ENCODE measurements at places on chromosomes 7 and 10.

GRCh38 chr7:143497008-143497795 is 19.5 kb downstream of the TAS2R41 start:
- no peak for DNase-seq

DNA sequence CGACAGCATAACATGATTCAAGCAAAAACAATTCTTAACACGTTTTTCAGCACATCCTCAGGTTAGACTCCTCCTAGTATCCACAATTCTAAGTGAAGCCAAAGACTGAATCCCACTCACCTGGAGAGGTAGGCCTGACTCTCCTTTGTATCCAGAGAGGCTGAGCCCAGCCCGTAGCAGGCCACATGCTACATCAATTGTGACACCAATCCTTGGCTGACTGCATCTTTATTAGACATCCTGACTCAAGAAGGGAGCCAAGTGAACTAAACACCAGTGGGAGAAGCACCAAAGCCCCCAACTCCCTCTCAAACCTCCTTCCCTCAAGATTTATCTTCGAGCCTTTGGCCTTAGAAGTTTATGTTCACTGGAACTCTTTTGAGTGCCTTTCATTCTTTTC is 125.5 kb upstream of the PDLIM1 start:
- no peak for DNase-seq

GRCh38 chr10:69335613-69336012 is 57.3 kb downstream of the HK1 start:
- DNase-seq: no peak

GRCh38 chr7:47266799-47267198 is 315.1 kb downstream of the TNS3 start:
- no peak for DNase-seq

DNA sequence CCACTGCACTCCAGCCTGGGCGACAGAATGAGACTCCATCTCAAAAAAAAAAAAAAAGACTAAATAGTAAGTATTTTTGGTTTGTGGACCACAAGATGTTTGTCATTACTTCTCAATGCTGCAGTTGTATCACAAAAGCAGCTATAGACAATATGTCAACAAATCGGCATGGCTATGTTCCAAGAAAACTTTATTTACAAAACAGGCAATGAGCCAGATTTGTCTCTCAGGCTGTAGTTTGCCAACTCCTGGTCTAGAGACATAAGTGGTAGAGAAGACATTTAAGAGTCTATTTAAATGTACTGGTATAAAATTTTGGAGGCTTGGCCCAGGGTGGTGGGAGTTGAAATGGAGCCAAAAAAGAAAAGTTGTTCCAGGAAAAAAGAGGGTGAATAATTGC is 185.8 kb downstream of the SORCS1 start:
- DNase-seq: no peak

- no peak for DNase-seq
These were observed 396.5 kb upstream of the NPVF start for GRCh38 chr7:25624833-25625232.

Measured in cerebellum (tissue), 4 donors.